ENCODE measurements at places on chromosomes 12 and 14.
A peak's percentile ranks its signal among the peaks of the same experiment; 100 is the strongest.

- DNase-seq, result peak; percentile 93
These were observed 3.6 kb downstream of the SMARCD1 start for GRCh38 chr12:50088577-50089335.

- DNase-seq, result no peak
These were observed 43.4 kb downstream of the SLC6A12 start for GRCh38 chr12:170371-171225.

DNA sequence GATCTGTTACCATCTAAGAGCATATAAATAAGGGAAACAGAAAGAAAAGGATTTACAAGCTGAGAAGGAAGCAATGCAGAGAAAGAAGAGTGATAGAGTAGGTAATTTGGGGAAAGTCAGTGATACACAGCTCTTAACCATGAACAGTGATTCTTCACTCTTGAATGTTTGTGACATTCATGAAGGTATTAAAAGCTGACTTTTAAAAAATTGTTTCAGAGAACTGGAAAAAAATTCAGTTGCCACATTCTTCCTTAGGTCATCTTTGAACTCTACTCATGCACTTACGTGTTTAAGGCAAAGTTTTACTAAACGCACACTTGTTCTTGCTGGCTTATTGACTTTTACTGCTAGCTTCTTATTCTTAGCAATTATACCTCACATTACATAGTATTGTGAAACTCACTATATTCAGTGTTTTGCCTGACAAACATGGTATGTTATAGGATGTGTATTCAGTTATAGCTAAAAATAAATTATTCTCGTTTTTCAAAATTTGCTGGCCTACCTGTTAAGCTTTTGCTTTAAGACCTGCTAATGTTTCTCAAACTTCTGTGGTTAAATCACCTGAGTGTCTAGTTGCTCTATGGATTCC lies 10.9 kb downstream of the HIF1A start:
- no peak for DNase-seq

DNA sequence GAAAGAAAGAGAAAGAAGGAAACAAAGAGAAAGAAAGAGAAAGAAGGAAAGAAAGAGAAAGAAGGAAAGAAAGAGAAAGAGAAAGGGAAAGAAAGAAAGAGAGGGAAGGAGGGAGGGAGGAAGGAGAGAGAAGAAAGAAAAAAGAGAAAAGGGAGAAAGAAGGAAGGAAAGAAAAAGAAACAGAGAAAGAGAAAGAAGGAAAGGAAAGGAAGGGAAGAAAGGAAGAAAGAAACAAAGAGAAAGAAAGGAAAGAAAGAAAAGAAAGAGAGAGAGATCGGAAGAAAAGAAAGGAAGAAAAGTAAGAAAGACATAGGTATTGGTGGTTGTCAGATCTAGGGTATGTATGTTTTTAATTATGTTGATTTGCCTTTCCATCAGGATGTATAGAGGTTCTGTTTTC lies 342.3 kb downstream of the FOXG1 start:
- DNase-seq, result no peak

- no peak for DNase-seq
These were observed 329.3 kb upstream of the DCN start for GRCh38 chr12:91511795-91512420.

DNA sequence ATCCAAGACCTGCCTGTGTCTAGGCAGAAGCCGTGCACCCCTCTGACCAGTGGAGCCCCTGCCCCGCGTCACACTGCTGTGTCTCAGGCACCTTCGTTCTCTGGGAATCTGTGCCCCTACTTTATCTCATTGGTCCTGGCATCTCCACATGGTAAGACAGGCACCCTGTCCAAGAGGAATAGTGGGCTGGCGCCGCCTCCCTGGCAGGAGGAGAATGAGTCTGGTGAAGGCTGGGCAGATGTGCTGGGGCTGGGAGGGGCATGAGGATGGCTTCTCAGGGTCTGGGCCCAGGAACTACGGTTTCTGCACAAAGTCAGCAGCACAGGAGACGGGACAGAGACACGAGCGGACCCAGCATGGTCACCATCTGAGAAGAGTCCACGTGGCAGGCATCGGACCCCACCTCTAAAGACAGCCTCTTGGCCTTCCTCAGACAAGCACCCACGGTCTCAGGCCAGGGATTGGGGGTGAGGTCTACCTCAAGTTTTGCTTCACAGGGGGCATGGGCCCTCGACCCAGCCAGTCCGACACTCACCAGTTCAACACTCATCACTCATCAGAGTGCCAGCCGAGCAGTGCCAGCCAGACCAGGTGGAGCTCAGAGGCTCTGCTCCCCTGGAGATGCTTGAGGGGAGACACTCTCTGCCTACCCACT lies 306.7 kb downstream of the ADGRD1 start:
- no peak for DNase-seq

DNA sequence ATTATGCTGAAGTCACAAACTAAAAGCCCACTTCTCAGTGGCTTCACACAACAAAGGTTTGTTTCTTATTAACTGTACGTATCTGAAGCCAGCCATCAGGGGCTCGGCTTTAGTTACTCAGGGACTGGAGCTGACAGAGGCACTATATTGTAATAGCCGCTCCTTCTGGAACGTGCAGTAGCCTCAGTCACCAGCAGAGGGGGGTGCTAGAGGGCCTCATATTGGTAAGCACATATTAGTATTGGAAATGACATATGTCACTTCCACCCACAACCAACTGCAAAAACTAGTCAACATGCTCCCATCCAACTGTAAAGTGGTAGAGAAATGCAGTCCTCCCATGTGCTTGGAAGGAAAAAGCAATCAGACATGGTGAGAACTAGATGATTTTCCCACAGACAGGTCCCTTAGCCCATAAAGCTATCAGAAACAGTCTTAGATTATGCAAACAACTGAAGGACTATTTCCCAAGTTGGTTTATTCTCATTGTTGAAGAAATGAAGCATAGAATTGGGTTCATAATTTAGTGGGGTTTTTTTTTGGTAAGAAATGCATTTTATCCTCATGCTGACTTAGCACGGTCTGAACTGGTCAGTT lies 183.6 kb upstream of the G2E3 start:
- DNase-seq, result peak; percentile 62

GRCh38 chr12:20260851-20261250 lies 107.5 kb upstream of the PDE3A start:
- DNase-seq, result no peak

GRCh38 chr12:25083211-25083610 lies 111.7 kb downstream of the DNAI7 start:
- no peak for DNase-seq

- no peak for DNase-seq
These were observed 80.8 kb upstream of the AMIGO2 start for GRCh38 chr12:47160316-47161244.

GRCh38 chr12:3020399-3020798 lies 56.8 kb upstream of the TSPAN9 start:
- no peak for DNase-seq

All from HT-29 (cell line).